ENCODE measurements at places on chromosomes 4 and X. TPM values are rescaled to one million over a fixed set of nuclear protein-coding genes. Genes with fewer than 3 reads are reported as not detected.

The NUDT10 gene
- total RNA-seq, result 0.53 TPM

The SMIM10 gene
- 6.9 TPM for total RNA-seq

The SSX4B gene
- total RNA-seq, result not detected

The ARHGAP6 gene
- 5.9 TPM for total RNA-seq

The PNMA6A gene
- total RNA-seq, result 1.6 TPM

The KDR gene
- total RNA-seq, result 22.3 TPM

The ADH1B gene
- 201 TPM for total RNA-seq

Data from left cardiac atrium (tissue), 4 donors.